Activated CD8-positive, alpha-beta T cell treated with anti-CD3 and anti-CD28 coated beads for 36 hours (primary cell): ENCODE measurements at places on chromosomes 11 and 22. TPM values are rescaled to one million over a fixed set of nuclear protein-coding genes. Genes with fewer than 3 reads are reported as not detected.

GRCh38 chr22:49331878-49332277 lies 495.8 kb downstream of the BRD1 start:
- no peak for DNase-seq

DNA sequence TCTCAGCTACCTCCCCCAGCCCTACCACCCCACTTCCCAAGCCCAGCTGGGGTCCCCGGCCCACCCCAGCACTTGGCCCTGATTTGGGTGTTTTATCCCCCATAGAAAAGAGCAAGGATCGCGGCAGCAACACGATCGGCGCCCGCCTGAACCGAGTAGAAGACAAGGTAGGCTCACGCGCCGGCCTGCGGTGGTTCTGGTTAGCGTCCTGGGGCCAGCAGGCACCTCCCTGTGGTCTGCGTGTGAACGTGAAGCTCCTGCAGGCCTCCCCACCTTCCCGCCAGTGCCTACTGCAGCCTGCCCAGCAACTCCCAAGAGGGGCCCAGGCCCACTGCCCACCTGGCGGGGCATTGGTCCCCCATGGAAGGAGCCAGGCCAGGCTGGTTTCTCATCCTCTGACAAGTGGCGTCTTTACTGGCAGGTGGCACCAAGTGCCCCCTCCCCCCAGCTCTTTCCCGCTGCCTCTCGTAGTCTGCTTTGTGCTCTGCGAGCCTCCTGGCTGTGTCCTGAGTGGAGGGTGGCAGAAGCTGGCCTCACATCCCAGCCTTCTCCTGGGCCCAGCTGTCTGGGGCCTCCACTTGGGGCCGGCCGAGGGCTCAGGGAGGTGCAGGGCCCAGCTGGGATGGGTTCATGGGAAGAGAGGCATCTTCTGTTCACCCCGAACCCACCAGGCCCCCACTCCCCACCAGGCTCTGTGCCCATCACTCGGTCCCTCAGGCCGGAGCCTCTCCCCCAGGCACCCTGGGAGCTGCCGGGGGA lies 78.3 kb upstream of the KCNQ1OT1 start:
- no peak for DNase-seq

DNA sequence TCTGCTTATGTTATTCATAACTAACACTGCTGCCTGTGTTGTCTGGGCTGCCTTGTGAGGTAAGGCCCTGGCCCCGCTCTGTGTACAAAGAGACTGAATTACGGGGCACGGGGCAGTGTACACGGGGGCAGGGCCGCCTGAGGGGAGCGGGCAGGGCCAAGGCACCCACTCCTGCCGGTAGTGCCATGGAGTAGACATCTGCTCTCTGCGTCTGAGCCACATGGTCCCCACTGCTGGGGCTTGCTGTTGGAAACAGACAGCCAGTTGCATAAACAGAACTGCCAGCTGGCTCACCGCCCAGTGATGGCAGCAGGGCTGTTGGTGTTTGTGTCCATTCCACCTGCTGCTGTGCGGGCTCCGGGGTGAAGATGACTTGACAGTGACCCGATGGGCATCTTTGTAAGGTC lies 19.8 kb downstream of the FAM118A start:
- no peak for DNase-seq

- peak; percentile 40 for DNase-seq
These were observed at the start of gene IL18BP for GRCh38 chr11:71998649-71999310. Gene IL18BP, plus strand, starts transcription at chr11:71998909. Its CDS starts 1,076 bp downstream, at chr11:71999985.

The KIF18A gene
- total RNA-seq: 22.3 TPM

The SLC5A12 gene
- total RNA-seq: not detected

DNA sequence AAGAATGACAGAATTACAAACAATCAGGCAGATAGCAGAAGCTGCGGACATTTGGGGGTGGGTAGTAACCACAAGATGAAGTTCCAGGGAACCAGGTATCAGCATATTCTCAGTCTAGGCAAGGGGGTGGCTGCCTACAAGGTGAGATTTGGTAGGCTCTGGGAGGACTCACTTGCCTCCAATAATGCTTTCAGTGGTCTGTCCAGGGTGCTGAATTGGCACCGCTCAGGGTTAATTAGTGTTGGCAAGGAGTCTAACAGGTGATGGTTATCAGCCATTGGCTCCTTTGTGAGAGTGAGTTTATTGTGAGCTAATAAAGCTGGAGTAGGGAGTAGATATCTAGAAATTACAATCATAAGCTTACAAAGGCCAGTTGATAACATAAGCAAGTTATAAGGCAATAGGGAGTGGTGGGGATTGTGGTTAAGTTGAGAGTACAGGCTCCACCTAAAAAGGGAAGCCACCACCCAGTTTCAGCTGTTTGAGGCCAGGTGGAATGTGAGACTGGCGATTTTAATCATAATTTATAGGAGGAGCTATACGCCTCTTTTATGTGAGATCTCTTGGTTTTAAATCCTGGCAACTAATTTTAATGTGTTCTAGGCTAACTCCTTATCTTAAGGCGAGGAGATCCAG lies 320.5 kb downstream of the MIAT start:
- DNase-seq: no peak

GRCh38 chr11:109971184-109971523 lies 122.0 kb upstream of the ZC3H12C start:
- peak; percentile 13 for DNase-seq

GRCh38 chr22:32509045-32509444 lies 34.4 kb downstream of the FBXO7 start:
- no peak for DNase-seq

- no peak for DNase-seq
These were observed 325.4 kb downstream of the JRKL start for GRCh38 chr11:96715208-96715607.

The POLA2 gene
- total RNA-seq: 55.2 TPM

The TCN1 gene
- not detected for total RNA-seq
